Renal cortex interstitium (tissue), 15 donors: ENCODE measurements at places on chromosomes 16 and 17.
A peak's percentile ranks its signal among the peaks of the same experiment; 100 is the strongest.

DNA sequence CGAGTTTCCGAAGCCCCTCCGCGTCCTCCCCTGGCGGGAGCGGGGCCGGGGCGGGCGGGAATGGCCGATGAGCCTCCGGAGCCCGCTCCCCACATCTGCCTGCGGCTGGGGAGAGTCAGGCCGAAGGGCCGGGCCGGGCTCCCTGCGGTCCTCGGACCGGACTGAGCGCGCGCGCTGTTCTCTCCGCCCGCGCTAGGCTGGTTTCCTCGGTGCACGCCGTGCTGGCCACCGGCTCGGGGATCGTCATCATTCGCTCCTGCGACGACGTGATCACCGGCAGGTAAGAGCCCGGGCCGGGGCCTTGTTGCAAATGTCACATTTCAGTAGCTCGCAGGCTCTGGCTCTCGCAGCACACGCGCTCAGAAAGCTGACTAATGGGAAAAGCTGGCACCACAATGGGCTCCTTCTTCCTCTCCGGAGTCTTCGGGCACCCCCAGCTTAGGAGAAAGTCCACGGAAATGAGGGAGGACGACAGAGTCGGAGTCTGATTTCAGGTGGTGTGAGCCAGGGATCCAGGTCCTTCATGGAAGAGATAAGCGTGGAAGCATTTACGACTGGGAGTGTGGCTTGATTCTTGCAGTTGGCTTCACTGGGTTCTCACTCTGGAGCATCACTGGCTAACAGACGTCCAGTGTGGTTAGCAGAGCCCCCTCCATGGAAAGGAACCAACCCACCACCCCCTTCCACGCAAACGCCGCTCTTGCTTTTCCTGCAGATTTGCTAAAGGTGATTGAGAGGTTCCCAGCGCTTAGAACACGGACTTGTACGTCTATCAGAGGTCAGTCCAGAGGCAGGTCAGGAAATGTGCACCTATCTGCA is 715 bp downstream of the TLCD3A start:
- peak; percentile 28 for DNase-seq

- DNase-seq: no peak
Observed at GRCh38 chr17:10200016-10200415, 1.6 kb upstream of the GAS7 start.

- no peak for DNase-seq
Observed at GRCh38 chr17:35051183-35051578, 12.3 kb downstream of the RFFL start.

- DNase-seq: no peak
Observed at GRCh38 chr17:6969323-6969726, 26.5 kb upstream of the ALOX12 start.

DNA sequence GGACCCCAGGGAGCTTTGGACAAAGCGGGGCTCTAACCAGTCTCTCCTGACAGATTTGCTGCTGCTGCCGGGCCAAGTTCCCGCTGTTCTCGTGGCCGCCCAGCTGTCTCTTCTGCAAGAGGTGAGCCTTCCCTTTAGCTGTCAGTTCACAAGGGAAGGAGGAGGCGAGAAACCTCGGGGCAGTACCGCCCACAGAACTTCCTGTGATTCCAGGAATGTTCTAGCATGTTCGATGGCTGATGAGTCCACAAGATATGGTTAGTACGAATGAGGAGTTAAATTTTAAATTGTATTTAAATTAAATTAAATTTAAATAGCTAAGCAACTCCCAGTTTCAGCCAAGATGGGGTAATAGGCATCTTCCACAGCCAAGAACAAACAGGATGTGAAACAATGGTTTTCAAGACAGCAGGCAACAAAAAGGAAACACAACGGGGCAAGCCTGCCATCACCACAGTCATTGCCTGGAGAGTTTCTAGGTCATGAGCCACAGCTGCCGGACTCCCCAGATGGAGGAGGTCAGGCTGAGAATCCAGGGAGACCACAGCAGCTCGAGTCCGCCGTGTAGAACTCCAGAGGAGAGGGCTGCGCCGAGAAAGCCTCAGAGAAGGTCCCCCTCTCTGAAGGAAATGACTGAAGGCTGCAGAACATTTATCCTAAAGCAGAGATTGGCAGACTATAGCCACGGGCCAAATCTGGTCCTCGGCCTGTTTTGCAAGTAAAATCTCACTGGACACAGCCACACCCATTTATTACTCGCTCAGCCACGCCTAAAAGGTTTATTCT is 9.5 kb upstream of the TCF25 start:
- no peak for DNase-seq

GRCh38 chr16:88005181-88005581 is 53.9 kb downstream of the BANP start:
- no peak for DNase-seq

DNA sequence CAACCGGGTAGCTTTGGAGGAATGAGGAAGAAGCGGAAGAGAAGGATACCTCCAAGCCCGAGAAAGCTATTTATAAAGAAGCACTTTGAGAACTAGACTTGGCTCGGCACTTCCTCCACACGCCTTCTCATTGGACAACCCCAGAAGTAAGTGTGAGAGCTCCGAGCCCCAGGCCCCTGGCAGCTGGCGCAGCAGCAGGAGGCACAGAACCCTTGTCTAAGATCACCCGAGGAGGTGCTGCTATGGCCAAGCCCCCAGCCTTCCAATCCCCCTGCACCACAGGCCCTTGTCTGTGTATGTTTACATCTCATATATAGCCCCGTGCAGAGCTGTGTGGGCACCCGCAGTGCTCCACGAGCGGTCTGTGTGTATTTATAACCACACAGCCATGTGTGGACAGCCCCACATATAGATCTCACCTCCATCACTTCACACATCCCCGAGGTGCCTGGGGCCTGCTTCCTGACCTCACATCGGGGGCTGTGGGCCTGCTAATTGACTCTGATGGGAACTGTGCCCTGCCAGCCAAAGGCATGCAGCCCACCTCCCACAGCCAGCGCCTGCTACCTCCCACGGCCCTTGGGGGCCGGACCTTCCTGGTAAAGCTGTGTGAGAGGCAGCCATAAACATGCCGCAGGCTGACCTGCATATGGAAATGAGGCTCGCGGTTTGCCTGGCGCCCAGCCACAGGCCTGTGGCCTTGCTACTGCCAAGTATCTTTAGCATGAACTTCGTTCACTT is 96.1 kb downstream of the C17orf67 start:
- DNase-seq: no peak

GRCh38 chr17:8475781-8476180 is 40.1 kb downstream of the NDEL1 start:
- DNase-seq: no peak

DNA sequence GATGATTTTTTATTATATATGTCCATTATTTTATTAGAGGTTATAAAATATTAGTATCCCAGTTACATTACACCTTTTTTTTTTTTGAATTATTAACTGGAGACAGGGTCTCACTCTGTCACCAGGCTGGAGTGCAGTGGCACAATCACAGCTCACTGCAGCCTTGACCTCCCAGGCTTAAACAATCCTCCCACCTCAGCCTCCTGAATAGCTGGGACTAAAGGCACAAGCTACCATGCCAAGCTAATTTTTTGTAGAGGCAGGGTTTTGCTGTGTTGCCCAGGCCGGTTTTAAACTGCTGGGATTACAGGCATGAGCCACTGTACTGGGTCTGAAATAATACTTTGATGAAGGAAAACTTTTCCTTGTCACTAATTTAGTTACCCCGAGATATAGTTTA is 63.6 kb downstream of the VMP1 start:
- no peak for DNase-seq

GRCh38 chr17:73971127-73971526 is 232.4 kb upstream of the RPL38 start:
- DNase-seq: no peak

GRCh38 chr16:87464691-87465300 is 28.0 kb downstream of the ZCCHC14 start:
- DNase-seq: no peak

DNA sequence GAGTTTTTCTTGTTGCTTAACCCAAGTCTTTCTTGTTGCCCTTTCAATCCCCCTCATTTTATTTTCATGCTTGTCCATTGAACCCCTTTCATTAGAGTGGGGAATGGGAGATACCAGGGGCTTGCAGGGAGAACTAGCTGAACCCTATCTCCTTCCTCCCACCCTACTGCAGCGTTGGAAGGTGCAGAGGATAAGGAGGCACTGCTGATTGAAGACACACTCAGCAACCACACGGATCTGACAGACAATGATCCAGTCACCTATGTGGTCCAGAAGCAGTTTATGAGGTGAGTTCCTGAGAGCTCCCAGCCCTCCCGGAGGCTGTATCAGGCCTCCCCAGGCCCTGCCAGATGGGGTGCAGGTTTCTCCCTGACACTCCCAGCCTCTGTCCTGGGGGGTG is 32.5 kb downstream of the ANKRD40 start:
- DNase-seq: no peak

DNA sequence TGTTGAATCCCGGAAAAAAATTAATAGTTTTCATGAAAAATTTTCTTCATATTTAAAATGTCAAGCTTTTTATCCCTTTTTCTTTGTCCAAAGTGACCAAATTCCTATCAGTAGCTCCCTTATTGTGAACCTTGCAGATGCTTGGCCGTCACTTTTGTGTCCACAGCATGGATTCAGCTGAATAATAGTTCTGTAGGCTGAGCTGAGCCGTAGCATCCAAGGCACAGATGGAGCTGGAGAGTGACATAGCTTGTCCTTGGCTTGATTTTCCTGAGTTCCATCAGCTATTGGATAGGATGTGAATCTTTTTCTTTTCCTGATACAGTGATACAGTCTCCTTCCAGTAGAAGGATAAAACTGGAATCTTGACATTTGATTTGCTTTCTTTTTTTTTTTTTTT is 3.6 kb downstream of the NUP85 start:
- no peak for DNase-seq

DNA sequence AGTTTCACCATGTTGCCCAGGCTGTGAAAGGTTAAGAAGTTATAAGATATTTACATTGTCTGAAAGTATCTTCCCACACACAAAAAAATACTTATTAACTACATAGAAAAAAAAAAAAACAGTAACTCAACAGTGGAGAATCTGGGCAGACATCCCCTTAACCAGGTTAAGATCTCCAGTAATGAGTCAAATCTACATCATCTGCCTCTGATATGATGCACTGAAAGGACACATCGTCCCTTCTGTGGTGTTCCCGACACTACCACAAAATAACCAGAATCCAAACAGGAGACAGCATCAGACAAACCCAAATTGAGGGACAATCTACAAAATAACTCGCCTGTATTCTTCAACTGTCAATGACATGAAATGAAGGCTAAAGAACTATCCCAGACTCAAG is 40.0 kb downstream of the CMTM4 start:
- no peak for DNase-seq

DNA sequence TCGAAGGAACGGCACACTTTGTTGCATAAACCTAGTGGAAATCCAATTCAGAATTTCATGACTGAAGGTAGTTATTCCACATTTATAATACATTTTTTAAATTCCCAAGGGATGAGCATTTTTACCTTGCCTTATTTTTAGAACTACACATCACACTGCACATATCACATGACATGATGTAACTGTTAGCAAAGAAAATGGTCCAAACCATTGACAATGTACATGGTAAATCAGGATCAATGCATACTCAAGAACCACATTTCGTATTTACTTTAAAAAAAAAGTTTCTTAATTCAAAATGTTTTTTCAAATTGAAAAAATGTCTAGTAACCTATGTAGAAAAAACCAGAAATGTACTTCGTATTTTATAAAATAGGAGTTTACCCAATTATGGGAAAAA is 2.5 kb downstream of the KANSL1 start:
- DNase-seq: no peak

DNA sequence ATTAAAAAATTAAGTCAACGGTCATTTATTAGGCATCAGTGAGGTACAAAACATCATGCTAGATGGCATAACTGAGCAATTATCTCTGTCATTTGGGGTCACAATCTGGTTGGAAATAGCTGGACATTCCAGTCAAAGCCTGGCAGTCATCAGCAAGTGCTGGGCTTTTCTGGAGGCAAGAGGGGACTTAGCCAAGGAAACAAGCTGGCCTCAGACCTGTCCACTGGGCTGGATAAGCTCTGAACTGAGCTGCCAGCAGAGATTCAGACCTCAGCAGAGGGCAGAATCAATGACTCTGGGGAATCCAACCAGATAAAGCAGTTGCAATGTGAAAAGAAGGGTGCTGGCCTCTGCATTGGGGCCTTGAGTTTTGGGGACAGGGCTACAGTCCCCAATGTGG is 161.9 kb upstream of the NOL11 start:
- DNase-seq: no peak

- DNase-seq: no peak
Observed at GRCh38 chr16:85755929-85756768, 5.3 kb upstream of the C16orf74 start.

GRCh38 chr17:36879624-36880131 is 57.6 kb upstream of the LHX1 start:
- DNase-seq: no peak

DNA sequence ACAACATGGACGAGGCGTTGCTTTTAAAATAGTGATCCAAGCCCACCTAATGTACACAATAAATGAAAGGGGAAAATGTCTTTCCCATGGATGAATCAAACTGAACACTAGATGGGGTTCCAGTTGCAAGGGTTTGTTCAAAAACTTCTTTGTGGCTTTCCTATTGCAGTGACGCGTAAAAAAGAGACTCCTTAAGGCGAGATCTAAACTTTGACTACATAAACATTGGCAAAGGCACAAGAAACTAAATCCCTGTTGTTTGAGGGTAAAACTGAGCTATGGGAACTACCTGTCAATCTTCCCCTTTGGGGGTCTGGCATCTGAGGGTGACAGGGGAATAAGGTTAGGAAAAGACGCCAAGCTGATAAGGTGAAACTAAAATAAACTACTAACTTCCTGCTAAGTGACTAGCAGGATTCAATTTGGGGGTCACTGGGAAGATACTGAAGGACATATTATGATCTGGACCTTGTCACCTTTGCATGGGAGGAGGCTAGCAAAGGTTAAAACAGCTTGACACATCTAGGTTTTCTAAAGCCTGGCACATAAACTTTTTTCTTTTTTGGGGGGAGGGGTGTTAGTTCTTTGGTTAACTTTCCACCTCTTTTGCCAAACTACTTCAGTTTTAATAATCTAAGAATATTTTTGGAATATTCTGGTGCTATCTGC is 4.7 kb downstream of the SALL1 start:
- no peak for DNase-seq

DNA sequence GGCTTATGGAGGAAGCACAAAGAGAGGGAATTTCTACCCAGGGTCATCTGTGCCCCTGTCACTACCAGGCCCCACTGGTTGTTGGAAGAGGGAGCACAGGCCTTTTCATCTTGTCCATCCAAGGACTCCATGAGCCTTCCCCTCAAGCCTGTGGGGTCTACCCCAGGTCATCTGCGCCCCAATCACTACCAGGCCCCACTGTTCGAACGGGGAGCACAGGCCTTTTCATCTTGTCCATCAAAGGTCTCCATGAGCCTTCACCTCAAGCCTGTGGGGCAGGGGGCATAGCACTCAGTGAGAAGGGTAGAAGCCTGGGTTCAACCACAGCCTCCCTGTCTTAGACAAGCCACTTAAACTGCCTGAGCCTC is 101.5 kb upstream of the CDH5 start:
- DNase-seq: no peak

GRCh38 chr17:33052856-33053255 is 61.2 kb downstream of the SPACA3 start:
- no peak for DNase-seq

GRCh38 chr16:4176906-4177417 is 60.7 kb upstream of the ADCY9 start:
- DNase-seq: no peak
